ENCODE measurements at places on chromosomes 12 and 14. TPM values are rescaled to one million over a fixed set of nuclear protein-coding genes. Genes with fewer than 3 reads are reported as not detected.

DNA sequence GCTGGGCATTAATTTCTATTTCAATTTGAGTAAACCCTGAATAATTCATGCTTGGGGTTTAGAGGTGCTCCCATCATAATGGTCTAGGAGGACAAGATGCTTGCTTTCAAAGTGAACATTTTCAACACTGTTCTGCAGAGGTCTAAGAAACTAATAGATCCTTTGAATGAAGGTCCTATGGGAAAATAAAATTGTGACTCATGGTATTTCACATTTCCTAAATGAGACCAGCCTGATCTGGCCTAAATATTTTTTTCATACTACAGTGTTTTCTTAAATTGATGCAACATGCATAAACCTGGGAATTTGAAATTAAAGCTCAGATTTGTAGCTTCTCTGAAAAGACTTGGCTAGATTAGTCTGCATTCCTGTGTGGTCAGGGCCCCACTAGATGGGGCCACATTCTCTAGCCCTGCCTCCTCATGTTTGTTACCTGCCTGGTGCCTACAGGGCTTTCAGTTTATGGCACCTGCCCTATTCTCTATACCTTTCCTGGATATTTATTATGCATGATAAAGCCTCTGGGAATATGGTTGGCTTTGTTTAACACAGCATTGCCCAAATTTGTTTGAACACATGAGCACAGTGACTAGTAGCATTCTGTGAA is 112.7 kb downstream of the METTL25 start:
- peak; percentile 2 for DNase-seq

GRCh38 chr14:71399057-71399487 is 491.8 kb downstream of the PCNX1 start:
- no peak for DNase-seq

GRCh38 chr14:104826189-104826860 is 25.4 kb downstream of the ZBTB42 start:
- peak; percentile 99 for DNase-seq

DNA sequence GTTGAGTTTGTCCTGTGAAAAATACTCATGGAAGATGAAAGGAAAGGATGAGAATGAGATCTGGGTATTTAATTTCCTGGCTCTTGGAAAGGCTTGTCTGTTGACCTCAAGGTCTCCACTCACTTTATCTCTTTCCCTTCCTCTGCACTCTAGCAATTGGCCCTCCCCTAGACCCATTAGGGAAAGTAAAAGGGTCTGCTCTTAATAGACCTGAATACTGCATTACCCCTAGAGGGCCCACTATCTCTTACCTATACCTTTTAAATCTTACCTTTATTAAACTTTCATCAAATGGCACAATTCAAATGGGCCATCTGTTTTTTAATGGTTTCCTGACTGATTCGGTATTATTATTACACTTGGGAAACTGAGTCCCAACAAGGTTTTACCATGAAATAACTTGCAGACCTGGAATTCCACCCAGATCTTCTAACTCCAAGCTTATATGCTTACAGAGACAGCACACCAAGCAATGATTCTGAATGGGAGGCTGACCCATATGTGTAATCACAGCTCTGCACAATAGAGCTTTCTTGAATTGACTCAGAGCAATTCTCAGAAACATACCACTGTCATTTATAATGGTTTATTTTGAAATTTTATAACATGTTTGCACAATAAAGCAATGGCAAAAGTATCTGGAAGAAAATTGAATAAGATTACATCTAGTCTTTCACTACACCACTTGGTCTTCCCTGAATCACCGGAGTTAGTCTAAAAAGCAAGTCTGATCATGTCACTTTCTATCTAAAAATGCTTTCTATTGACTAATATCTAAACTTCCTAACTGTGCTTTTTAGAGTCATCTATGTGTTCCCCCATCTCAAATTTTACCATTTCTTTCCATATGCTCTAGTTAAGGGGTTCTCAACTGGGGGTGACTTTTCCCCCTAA is 618.5 kb downstream of the NRXN3 start:
- no peak for DNase-seq

DNAJC22 gene
- 0.15 TPM for total RNA-seq

RAPGEF3 gene
- 11.8 TPM for total RNA-seq

DNA sequence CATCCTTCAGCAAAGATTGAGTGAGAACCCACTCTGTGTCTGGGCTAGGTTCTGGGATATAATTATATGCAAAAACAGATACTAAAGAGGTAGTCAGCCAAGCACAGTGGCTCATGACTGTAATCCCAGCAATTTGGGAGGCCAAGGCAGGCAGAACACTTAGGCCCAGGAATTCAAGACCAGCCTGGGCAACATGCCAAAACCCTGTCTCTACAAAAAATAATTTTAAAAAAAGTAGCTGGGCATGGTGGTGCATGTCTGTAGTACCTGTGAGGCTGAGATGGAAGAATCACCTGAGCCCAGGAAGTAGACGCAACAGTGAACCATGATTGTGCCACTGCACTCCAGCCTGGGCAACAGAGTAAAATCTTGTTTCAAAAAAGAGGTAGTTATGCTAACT is 237.5 kb upstream of the HMGA2 start:
- DNase-seq = no peak

SLC38A6 gene
- total RNA-seq = 6.1 TPM

- DNase-seq = peak; percentile 15
Measured at GRCh38 chr12:68831272-68831671, 23.3 kb downstream of the MDM2 start.

TMCC3 gene
- 1.3 TPM for total RNA-seq

DNA sequence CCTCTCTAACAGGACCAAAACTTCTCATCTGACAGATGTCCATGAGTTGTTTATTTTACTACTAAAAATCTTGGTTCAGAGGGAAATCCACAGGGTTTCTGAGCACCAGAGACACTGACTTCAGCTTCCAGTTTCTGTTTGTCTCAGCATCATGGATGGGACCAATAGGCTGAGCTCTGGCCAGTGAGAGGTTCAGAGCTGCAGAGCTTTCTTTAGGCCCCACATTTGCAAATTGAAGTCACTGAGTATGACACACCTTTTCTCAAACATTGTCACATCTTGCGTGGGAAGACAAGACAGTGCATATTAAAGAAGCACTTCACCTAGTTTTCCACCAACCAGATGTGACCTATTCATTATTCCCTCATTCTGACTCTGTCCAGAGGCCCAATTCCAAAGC is 45.2 kb downstream of the RDH12 start:
- no peak for DNase-seq

HCAR2 gene
- total RNA-seq = not detected

DNA sequence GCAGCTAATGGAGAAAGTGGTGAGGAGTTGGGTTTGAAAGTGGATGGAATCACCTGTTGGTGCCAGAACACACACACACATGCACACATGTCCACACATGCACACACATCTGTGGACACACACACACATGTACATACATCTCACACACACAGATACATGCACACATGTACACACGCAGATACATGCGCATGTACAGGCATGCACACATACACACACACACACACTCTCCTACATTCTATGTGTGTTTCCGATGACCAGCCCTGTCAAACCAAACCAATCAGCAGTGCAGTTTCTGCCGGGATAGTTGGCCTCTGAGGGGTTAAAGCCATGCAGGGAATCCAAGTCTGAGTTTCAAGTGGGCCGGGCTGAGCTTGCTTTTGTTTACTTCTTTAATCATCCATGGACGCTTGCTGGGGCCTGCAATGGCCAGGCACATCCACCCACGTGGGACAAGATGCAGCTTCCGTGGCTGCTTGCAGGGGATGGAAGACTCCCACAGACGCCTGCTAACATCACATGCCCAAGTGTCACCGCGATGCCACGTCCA is 52.5 kb downstream of the GALNT9 start:
- no peak for DNase-seq

- no peak for DNase-seq
Measured at GRCh38 chr14:70888681-70889175, 18.5 kb upstream of the PCNX1 start.

- DNase-seq = no peak
Measured at GRCh38 chr12:75747572-75748021, 236.2 kb upstream of the KRR1 start.

PLXNC1 gene
- total RNA-seq = 1.2 TPM

- DNase-seq = no peak
Measured at GRCh38 chr14:34275530-34275929, 186.5 kb downstream of the SPTSSA start.

FAM222A gene
- 2.5 TPM for total RNA-seq

DNA sequence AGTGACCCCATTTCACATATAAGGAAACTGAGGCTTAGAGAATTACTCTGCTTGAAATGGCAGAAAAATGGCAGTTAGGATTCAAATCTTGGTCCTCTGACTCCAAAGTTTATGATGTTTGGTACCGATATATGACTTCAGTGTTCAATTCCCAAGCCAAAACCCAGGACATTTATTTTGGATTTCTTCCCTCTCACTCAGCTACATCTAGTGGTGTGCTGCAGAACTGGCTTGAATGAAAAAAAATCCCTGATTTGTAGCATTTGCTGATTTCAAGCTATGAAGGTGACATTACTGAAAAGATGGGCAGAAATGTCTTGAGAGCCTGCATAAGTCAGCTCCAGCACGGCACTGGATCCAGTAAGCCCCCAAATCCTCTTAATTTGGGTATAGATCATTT is 106.4 kb downstream of the EFCAB11 start:
- no peak for DNase-seq

SLC6A13 gene
- total RNA-seq = not detected

DNA sequence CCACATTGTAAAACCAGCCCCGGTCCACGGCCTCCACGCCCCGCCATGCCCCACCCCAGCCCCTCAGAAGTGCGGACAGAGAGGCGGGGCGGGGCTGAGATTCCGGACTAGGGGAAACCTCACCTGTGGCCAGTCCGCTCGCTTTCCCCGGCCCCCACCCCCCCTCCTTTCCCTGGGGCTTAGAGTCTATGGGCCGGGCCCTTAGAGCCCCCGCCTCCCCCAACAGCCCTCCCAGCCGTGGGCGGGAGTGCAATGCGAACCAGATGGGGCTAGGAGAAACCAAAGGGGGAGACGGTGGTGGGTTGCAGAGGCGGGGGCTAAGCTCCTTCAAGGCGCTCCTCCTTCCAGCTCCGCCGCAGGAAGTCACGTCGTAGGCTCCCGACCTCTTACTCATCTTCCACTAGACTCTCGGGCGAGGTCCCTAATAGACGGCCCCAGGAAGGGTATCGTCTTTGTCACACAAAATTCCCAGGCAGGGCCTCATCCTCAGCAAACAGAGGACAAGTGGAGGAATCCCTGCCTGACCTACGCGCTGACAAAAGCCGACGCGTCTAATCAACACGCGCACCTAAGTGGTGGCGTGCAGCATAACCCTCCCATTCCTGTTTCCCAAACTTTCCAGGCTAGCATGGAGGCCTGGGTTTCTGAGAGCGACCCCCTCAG is 1.1 kb upstream of the NAB2 start:
- peak; percentile 92 for DNase-seq

GRCh38 chr14:90593254-90594040 is 196.6 kb downstream of the CALM1 start:
- peak; percentile 26 for DNase-seq

DNA sequence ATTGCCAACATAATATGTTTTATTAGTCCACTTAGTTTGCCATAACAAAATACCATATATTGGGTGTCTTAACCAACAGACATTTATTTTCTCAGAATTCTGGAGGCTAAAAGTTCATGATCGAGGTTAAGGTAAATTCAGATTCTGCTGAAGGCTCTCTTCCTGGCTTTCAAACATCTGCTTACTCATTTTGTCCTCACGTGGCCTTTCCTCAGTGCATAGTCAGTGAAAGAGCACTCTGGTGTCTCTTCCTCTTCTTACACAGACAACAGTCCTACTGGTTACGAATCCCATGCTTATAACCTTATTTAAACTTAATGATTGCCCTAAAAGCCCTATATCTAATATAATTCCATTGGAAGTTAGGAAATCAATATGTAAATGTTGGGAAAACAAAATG is 479.7 kb downstream of the FSCB start:
- DNase-seq = no peak

GRCh38 chr14:54501480-54501879 is 8.2 kb upstream of the CGRRF1 start:
- DNase-seq = no peak

PPP1R1A gene
- total RNA-seq = 23.8 TPM

GRCh38 chr12:94638521-94638920 is 11.8 kb downstream of the TMCC3 start:
- no peak for DNase-seq

COA8 gene
- 15.8 TPM for total RNA-seq

PRR4 gene
- 0.78 TPM for total RNA-seq

DNA sequence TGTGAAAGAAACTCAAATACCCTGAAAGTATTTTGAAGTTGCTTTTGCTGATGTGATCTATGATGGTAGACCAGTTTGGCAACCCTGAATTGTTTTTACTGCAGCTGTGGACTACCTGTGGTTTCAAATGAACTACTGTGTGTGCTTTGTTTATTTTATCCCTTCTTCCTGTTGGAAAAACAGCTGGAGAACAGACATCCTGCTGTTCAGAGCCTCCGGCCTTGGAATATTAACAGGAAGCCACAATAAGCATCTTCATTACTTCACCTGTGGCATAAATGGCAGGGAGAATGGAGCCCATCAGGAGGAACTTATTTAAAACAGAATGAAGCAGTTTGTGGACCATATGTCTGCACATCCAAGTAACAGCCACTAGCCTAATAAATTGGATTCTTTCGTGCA is 104.8 kb downstream of the DUSP6 start:
- peak; percentile 5 for DNase-seq

DNA sequence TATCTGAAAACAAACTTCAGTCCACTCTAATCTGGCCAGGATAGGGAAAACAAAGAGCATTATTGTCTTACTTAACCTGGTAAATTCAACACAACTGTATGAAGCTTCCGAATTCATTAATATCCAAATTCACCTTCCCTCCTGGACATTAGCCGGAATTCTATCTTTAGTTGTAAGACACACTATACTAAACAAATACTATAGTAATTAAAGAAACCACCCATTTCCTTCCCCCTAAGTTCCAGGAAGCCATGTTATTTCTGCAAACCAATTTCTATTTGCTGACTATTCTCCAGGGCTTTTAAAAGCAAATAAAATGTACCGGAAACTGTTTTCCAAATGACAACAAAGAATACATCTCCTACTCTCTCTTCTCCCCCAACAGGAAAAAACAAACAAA is 122.7 kb upstream of the MDM1 start:
- DNase-seq = no peak

TSHR gene
- total RNA-seq = not detected
